ENCODE measurements at places on chromosomes 12 and 14.

DNA sequence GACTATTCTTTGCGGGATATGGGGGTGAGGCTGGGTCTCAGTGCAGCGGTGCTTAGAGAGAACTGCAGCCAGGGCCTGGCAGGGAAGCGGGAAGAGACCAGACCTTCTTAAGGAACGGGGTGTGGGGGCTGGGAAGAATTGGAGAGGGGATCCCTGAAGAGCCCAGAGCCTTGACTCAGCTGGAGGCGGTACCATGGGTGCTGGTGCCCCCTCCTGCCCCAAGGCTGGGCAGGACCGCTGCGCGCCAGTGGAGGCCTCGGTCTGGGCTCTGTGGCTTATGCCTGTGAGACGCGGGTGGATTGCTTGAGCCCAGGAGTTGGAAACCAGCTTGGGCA is 1.3 kb upstream of the RNU7-1 start:
- DNase-seq = no peak

DNA sequence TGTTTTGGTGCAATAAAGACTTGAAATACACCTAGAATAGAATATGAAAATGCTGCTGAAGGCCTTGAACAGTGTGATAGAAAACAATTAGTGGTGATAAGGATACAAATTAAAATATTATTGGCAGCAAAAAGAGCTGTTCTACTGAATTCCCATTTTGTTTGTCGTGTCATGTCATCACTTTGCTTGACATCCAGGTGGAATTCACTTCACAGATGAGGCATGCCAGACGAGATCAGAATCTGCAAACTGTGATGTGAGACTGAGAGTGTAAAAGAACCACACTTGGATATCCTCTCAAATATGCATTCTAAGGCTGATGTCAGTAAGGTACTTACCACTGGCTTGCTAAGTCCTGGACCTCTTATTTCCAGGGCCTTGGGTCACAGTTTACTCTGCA is 635.1 kb upstream of the STXBP6 start:
- DNase-seq = no peak

DNA sequence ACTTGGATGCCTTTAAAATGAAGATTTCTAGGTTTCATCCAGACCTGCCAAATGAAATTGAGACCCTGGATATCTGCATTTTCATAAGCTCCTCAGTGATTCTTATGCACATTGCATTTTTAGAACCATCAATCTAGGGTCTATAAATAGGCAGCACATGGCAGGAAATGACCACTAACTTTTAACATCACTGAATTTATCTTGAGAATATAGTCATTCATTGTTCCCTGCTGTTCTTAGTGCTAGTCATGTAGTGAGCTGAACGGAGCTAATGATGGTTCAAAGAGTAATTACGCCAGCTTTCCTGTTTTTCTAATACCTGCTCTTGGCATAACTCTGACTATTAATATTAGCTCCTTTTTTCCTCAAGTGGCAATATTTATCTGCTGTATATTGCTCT is 91.6 kb downstream of the TPH2 start:
- no peak for DNase-seq

GRCh38 chr14:103619057-103619456 is 10.0 kb upstream of the KLC1 start:
- DNase-seq = no peak

- no peak for DNase-seq
These were observed 273.9 kb downstream of the BTG1 start for GRCh38 chr12:91871751-91872150.

DNA sequence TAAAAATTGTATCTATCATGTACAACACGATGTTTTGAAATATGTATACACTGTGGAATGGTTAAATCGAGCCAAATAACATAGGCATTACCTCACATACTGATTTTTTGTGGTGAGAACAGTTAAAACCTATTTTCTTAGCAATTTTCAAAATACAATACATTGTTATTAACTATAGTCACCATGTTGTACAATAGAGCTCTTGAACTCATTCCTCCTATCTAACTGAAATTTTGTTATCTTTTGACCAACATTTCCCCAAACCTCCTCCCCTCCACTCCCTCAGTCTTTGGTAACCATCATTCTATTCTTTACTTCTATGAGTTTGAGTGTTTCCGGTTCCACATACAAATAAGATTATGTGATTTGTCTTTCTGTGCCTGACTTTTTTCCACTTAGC is 6.8 kb upstream of the SLC38A2 start:
- no peak for DNase-seq

DNA sequence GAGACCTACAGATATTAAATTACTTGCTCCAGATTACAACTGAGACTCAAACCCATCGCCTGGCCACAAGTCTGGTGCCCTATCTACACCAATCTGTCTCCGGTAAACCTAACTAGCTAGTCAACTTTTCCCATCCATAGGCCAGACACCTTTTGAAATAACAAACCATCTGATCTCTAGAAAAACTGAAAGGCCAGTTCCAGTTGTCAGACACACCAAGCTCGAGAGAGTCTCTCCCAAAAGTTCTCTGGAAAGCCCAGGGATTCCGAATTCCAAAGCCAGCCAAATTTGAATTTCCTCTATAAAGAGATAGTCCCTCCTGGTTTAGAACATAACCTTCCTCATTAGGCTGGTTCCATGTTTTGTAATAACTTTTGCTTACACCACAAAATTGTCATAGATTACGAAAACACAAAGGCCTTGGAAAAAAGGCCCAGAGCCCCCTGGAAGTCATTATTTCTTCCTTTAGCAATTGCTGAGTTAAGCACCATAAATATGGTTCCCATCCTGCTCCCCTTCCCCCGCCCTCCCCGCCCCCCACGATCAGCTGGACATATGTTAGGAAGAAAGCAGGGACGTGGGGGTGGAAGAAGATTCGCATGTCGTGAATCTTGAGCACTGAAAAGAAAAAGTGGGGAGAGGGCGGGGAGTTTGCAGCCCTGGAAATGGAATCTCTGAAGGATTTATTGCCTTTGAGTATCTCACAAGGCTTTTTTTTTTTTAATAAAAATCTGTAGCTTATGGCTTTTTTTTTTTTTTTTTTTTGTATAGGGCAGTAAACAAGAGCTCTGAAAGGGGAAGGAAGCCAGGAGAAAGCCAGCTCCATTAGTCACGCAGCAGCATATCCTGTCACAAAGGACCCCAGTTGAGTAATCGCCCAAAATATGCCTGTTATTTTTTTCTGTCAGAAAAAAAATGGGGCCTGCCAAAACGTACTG is 110.4 kb downstream of the ZFP36L1 start:
- DNase-seq = peak; percentile 70

Data from tibial nerve (tissue), 4 donors.